ENCODE measurements at places on chromosomes 12 and 14. TPM values are rescaled to one million over a fixed set of nuclear protein-coding genes. Genes with fewer than 3 reads are reported as not detected.

GRCh38 chr14:38623661-38624060 lies 367.8 kb upstream of the CLEC14A start:
- H3K27me3 ChIP-seq: no peaks in the 10 kb centered on the region
- H3K4me1 ChIP-seq: no peaks in the 10 kb centered on the region
- H3K36me3 ChIP-seq: no peaks in the 10 kb centered on the region
- DNase-seq: no peak

DNA sequence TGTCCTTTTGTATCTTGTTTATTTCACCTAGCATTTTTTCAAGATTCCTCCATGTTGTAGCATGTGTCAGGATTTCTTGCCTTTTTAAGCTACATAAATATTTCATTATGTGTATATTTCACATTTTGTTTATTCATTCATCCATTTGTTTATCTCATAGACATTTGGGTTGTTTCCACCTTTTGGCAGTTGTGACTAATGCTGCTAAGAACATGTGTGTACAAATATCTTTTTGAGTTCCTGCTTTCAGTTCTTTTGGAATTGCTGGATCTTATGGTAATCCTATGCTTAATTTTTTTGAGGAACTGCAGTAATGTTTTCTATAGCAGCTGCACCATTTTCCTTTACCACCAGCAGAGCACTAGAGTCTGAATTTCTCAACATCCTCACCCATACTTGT lies 62.4 kb downstream of the SCN8A start:
- no peak overlapping the region for H3K27ac ChIP-seq
- DNase-seq: no peak
- no peaks in the 10 kb centered on the region for H3K27me3 ChIP-seq

DNA sequence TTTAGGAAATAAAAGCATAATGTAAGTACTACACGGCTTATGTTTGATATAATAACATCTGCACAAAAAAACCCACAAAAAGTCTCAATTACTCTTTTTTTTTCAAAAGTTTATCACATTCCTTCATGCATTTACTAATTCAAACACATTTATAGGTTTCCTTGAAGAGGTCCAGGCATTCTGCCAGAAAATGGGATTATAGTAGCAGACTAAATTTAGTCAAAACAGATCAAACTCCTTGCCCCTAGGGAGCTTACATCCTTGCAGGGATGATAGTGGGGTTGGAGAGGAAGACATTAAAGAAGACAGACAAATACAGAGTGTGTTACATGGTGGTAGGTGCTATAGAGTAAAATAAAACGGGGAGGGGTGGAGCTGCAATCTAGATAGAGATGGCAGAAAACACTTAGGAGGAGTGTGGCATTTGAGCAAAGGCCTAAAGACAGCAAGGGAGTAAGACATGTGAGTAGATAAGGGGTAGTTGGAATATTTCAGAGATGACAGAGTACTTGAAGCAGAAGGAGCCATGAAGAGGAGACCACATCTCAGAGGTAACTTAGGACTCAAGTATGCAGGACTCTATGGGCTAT lies 266.9 kb downstream of the PPFIA2 start:
- H3K4me3 ChIP-seq: no peak overlapping the region
- no peak for DNase-seq
- H3K27me3 ChIP-seq: no peaks in the 10 kb centered on the region
- no peaks in the 10 kb centered on the region for H3K4me1 ChIP-seq

DNA sequence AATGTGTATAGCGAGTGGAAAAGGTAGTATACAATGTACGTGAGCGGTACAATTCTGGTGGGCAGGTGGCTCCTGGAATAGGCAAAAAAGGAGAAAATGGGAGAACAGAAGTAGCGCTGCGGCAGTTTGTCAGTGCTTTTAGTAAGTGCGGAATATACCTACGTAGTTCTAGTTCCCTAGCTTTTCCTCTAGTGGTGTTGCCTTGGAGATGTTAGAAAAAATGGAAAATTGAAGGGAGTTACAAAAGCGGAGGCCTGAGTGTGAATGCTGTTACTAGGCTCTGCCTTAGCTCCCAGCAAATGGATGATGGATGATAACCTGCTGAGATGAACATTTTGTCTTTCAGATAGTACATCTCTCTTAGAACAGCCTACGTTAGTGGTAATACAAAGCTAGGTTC lies 1.1 kb downstream of the TTC8 start:
- H3K36me3 ChIP-seq: no peaks in the 10 kb centered on the region
- H3K4me1 ChIP-seq: no peaks in the 10 kb centered on the region
- H3K27me3 ChIP-seq: no peaks in the 10 kb centered on the region

GRCh38 chr12:127074161-127074560 lies 1192.8 kb upstream of the TMEM132C start:
- no peak overlapping the region for H3K4me3 ChIP-seq
- no peak for DNase-seq

RD3L gene
- not detected for total RNA-seq

- no peaks in the 10 kb centered on the region for H3K4me1 ChIP-seq
- DNase-seq: no peak
- no peak overlapping the region for H3K4me3 ChIP-seq
- H3K27ac ChIP-seq: no peak overlapping the region
- H3K27me3 ChIP-seq: no peaks in the 10 kb centered on the region
- no peaks in the 10 kb centered on the region for H3K36me3 ChIP-seq
These were observed 1221.4 kb downstream of the VRK1 start for GRCh38 chr14:98018628-98019027.

DNA sequence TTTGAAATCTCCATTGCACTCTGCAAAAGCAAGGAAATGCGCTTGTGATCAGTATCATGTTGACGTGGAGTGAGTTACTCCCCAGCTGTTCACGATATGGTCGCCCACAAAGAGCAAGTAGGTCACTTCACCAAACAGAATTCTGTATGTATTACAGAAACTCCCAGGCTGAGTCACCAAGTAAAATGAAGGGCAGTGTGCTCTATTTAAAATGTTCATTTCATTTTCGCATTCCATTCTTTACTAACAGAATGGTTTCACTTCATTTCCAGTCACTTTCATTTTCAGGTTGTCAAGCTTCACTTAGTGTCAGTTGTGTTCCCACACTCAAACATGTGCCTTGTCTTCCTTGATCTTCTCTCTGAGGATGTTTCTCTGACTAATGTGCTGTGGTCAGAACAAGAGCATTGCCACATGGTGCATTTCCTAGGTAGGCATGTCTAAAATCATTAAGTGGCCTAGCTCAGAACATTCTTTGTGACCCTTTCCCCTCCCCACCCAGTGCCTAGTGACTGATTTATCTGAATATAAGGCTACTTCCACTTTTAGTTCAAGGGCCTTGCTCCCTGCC lies 391.2 kb downstream of the RAD51B start:
- H3K27me3 ChIP-seq: no peaks in the 10 kb centered on the region
- H3K4me3 ChIP-seq: no peak overlapping the region
- H3K27ac ChIP-seq: peak overlapping the region; percentile 67
- DNase-seq: no peak
- no peaks in the 10 kb centered on the region for H3K36me3 ChIP-seq
- H3K4me1 ChIP-seq: no peaks in the 10 kb centered on the region

DNA sequence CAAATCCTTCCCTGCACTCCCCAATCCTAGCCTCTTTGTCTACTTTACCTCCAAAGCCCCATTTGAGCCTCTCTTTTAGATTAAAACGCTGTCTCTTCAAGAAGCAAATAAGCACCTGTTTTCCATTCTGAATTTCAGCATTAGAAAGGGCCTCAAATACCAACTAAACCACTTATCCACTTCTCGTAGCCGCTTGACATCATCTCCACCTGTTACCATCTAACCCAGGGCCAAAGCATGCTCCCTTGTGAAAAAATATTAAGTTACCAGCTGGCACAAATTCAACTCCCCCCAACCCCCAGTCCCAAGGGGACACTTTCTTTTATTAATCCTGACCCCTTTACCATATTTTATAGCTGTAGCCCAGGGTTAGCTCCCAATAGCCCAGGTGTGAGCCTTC lies 43.1 kb downstream of the GPHB5 start:
- no peak overlapping the region for H3K27ac ChIP-seq
- no peaks in the 10 kb centered on the region for H3K36me3 ChIP-seq
- H3K4me3 ChIP-seq: no peak overlapping the region
- H3K4me1 ChIP-seq: no peaks in the 10 kb centered on the region
- DNase-seq: no peak
- no peaks in the 10 kb centered on the region for H3K27me3 ChIP-seq

TMEM121 gene
- 0.82 TPM for total RNA-seq

GRCh38 chr12:95300286-95300685 lies 82.7 kb downstream of the VEZT start:
- no peak overlapping the region for H3K4me3 ChIP-seq
- no peak for DNase-seq
- H3K4me1 ChIP-seq: no peaks in the 10 kb centered on the region
- H3K36me3 ChIP-seq: no peaks in the 10 kb centered on the region
- no peak overlapping the region for H3K27ac ChIP-seq
- H3K27me3 ChIP-seq: no peaks in the 10 kb centered on the region

DNA sequence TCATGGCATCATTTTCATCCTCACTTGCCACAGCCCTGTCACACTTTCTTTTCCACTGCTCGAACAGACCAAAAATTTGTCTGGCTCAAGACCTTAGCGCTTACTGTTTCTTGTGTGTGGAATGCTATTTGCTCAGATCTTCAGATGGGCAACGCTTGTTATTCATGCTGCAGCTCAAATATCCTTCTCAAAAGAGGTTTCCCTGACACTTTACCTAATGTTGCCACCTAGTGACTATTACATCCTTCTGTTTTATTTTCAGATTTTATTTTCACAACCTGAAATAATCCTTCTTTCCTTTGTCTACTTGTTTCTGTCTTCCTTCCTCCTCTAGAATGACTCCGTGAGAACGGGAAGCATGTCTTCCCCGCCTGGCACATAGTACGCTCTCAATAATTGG lies 5.6 kb downstream of the FBXO33 start:
- no peak for DNase-seq
- no peaks in the 10 kb centered on the region for H3K27me3 ChIP-seq
- H3K4me1 ChIP-seq: no peaks in the 10 kb centered on the region
- H3K27ac ChIP-seq: no peak overlapping the region
- H3K36me3 ChIP-seq: no peaks in the 10 kb centered on the region

PCED1B gene
- total RNA-seq: 1.8 TPM

TBX5 gene
- total RNA-seq: not detected

DNA sequence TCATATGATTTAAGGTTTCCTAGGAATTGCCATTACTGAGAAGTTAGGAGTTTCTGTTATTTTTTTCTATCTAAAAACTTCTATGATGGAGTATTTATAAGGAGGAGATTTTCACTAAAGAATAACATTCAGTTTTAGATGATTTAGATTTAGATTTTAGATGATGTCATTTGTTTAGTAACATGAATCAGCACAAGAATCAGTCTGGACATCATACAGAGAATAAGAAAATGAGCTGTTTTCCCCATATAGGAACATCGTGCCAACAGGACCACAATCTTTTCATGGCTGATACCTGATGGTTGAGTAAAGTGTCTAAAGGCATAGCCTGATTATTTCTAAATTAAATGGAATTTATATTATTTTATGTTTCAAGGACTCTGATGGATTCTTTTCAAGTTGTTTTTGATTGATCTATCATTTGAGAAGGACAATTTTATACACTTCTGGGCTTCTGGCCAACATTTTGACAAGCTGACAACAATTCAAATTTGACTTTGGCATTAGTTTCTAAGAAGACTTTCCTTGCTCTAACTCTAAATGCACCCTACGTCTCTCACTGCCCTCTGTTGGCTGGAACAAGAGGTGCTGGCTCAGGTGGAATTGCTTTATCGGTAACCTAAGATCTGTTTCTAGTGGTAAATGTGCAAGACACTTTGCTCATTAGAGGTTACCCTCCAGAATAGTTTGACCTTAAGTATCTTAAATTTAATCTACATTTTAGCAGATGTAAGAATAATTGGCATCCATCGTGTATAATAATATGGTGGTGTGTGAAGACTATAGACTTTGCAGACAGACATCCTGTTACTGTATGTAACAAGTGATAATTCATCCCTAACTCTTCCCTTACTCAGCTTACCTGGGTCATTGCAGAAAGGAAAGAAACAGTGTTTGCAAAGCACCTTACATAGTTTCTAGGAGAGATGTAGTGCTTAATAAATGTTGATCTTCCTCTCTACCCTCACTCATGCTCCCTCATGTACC lies 42.8 kb upstream of the CPSF6 start:
- no peaks in the 10 kb centered on the region for H3K4me1 ChIP-seq
- H3K27ac ChIP-seq: no peak overlapping the region
- H3K27me3 ChIP-seq: no peaks in the 10 kb centered on the region

DNA sequence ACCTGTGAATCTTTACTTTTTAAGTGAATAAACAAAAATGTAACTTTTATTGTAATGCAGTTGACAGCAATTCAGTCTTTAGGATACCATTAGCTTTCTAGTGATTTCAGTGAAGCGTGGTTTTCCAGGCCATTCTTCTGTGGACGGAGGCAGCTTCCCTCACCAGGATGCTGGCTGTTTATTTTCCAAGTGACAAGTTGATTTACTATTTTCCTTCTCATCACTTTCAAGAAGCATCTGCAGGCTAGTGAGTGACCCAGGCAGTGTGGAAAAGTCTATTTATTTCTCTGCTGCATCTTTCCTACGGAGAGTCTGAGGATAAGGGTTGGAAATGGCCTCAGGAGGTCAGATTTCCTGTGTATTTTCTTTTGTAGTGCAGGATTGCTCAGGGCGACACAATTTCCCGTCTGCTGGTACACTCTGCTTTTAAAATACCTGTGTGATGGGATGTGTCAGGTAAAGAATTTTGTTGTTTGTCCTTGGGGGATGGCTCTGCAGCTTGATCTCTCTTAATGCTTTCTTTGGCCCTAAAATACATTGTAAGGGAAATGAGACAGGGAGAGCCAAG lies 467.8 kb downstream of the NRXN3 start:
- no peak for DNase-seq
- no peaks in the 10 kb centered on the region for H3K4me1 ChIP-seq
- H3K36me3 ChIP-seq: no peaks in the 10 kb centered on the region
- H3K4me3 ChIP-seq: no peak overlapping the region
- H3K27ac ChIP-seq: no peak overlapping the region

- no peak overlapping the region for H3K27ac ChIP-seq
- DNase-seq: no peak
- H3K4me3 ChIP-seq: no peak overlapping the region
- no peaks in the 10 kb centered on the region for H3K4me1 ChIP-seq
These were observed 191.0 kb upstream of the RGS6 start for GRCh38 chr14:71741241-71741640.

DNA sequence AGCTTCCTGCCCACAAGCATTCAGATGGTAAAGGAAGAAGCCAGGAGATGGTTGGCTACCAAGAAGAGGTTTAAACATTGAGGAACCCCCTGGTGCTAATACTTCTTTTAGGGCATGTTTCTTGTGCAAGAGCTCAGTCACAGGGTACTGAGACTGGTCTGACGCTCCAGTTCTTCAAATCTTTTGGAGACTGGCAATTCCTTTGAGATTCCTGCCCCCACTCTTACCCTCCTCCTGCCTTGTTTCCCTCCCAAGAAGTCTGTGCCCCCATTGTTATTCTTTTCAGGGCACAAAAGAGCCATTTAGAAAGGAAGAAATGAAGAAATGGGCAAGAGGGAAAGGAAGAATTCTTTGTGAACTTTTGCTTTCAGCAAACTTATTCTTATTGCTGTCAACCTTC lies 11.8 kb downstream of the A2ML1 start:
- H3K27me3 ChIP-seq: no peaks in the 10 kb centered on the region
- no peaks in the 10 kb centered on the region for H3K36me3 ChIP-seq
- no peak overlapping the region for H3K27ac ChIP-seq
- DNase-seq: no peak
- no peaks in the 10 kb centered on the region for H3K4me1 ChIP-seq
